ENCODE measurements at places on chromosomes 3 and 15.

DNA sequence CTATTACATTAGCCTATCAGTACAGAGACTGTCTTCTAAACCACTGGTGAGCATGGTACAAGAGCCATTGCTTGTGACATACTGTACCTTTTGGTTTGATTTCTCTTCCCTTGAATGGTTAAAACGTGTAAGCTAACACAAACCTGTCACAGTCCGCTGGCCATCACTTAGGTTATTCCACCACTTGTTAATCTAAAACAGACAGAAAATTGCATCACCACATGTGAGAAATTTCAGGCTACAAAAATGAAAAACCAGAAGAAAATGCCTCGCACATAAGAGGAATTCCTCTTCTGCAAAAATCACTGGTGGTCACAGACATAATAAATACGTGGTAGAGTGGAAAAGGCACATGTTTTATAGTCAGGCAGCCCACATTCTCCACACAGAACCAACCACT, 22.1 kb downstream of the PARL start:
- no peak for DNase-seq

DNA sequence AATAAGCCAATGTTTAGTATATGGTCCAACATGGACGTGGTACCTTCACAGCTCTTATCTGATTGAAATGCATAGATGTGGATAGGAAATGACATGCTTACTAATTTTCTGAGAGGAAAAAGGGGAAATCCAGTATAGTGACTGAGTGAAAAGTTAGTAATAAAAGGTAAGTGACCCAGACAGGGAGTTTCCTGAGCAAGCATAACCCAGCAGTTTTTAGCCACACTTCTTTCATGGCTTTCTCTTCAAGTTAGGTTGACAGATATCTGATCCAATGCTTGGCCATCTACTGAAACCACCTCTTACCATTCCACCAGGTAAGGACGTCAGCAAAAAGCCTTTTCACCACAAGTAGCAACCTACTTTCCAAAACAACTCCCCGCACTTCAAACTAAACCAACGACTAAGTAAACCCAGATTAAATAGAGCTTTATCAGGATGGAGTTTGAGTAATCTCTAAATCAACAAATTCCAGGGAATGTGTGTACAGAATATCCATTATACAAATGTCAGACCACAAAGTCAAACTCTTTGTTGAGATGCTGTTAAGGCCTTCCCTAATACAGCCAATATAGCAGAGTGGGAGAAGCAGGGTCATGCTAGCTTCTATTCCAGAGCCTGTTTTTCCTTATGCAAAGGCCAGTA, 329.7 kb downstream of the RORA start:
- no peak for DNase-seq

GRCh38 chr3:71348831-71349230, 234.7 kb downstream of the FOXP1 start:
- DNase-seq: no peak

DNA sequence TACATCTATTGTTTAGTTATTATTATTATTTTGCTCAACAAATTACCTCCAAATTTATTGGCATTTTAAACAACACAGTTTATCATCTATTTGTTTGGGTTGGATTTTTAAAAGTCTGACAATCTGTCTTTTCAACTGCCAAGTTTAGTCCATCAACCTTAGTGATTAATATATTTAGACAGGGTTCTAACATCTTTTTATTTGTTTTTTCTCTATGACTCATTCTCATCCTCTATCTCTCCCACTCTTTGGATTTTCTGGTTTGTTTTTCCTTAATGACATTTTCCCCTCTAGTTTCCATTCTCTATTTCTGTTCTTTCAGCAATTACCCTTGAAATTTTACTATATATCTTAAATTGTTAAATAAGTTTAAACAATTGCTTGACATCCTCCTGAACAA, 41.9 kb downstream of the EMC4 start:
- no peak for DNase-seq

GRCh38 chr3:43861635-43862034, 170.9 kb downstream of the ABHD5 start:
- DNase-seq: no peak

DNA sequence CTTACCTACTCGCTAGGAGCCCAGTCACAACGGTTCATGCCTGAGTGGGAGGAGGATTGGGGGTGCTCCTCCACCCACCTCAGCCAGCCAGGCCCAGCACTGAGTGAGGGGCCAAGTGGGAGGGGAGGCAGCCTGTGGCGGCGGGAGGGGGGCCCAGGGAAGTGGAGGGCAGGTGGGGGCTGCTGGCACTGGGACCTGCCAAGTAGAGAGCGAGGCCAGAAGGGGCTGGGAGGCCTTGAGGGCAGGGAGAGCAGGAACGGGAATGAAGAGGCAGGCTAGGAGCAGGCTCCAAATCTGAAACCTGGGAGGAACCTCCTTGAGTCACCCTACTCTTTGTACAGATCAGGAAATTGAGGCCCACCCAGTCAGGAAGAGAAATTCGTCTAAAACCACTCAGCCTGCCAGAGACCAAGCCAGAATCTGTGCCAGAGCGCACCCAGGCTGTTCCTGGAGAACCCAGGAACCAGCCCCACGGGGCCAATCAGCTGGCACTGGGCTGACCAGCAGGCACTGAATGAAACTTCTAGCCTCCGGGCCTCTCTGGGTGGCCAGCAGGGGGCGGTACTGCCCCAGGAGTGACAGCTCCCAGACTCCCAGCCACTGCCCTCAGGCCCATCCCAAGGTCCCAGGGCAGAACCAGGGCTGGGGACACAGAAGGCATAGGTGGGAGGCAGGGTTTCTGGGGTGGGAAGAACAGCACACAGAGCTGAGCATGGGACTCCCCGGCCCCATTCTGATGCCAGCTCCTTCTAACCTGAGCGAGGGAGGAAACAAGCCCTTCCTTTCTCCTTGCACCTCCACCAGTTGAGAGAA, 14.8 kb upstream of the CYP11A1 start:
- peak; percentile 83 for DNase-seq

GRCh38 chr3:62131620-62132019, 241.7 kb downstream of the FEZF2 start:
- DNase-seq: no peak

DNA sequence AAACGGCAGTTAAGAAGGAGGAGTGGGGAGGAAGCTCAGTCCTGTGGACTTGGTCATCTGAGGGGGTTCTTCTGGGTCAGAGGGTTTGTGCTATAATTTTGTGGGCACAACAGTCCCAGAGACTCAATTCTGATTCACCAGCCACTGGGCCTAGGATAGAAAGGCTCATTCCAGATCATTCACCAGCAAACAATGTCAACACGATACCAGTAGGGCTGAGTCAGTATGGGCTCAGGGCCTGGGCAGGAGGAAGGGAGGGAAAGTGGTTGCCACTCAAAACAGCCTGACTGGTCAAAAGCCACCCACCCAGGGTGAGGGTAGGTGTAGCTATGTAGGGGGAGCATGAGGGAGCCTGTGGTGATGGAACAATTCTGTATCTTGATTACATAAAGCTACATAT, 86.9 kb upstream of the MEX3B start:
- DNase-seq: no peak

DNA sequence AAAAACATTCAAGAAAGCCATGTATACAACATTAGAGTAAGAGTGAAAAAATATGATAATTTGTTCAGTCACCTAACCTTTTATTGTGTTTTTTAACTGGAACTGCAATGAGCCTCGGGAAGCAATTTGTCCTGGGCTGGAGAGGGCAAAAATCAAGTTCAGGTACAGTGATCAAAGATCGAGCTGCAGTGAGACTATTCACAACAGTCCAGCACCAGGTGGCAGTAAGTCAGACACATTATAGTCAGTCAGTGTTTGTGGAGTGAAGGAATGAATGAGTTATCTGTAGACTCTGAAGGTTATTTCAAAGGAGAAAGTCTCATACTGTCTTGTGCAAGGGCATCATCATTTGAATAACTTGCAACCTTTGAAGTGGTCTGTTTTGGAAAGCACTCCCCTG, 116.6 kb downstream of the CHDH start:
- DNase-seq: no peak

- no peak for DNase-seq
These were observed 331.3 kb upstream of the FRG2C start for GRCh38 chr3:75332794-75333193.

GRCh38 chr3:9875448-9875847, 4.6 kb downstream of the CIDEC start:
- no peak for DNase-seq

DNA sequence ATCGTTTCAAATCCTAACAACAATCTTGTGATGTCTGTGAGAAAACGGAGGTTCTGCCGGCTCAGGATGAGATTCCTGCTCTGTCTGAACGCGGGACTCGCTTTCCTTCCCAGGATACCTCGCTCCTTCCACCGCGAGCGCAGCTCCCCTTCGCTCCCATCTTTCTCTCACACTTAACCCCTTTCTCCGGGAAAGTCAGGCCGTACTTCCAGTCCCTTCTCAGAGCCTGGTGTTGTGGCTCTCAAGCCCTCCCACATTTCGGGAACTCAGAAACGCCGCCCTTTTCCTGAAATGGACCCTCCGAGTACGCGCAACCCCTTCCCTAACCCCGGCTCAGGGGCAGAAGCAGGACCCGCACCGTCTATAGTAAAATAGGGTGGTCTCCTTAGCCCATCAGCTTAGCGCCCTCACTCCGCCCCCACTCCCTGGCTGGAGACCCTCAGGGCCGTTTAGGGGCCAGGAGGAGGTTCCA, 378 bp upstream of the FEM1B start:
- no peak for DNase-seq

DNA sequence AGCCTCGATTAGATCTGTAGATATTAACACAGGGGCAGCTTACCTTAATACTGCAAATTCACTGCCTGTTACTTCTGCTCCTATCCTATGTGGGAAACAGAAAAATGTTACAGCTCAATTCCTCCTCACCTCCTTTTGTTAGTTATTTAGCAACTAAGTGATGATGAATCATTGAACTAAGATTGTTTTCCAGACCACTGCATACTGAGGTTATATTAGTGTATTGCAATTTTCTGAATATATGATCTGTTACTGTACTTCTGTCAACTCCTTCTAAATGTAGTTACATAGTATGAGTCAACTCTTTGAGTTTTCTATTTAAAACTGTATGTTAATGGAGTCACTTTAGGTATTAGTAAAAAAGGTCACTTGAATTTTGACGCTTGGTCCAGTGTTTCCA, 331.5 kb upstream of the SLCO3A1 start:
- no peak for DNase-seq

GRCh38 chr3:157175691-157176507, 16.0 kb upstream of the CCNL1 start:
- DNase-seq: no peak

DNA sequence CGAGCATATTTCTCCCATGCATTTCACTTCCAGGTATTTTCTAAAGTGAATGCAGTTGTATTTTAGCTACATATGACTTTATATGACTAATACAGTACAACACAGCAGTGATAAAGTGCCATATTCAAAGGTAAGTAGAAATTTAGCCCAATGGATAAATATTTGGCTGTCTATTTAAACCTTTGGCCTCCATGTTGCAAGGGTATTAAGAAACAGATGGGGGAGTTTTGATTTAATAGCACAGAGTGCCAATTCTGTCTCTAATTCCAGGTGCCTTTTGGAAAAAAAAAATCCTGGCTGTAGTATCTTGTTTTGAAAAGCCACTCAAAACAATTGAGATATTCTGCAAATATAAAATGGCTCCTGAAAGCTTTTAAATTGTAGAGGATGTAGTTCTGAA, 44.9 kb upstream of the SGO1 start:
- no peak for DNase-seq

GRCh38 chr3:55085231-55085630, 157.4 kb upstream of the LRTM1 start:
- DNase-seq: no peak

DNA sequence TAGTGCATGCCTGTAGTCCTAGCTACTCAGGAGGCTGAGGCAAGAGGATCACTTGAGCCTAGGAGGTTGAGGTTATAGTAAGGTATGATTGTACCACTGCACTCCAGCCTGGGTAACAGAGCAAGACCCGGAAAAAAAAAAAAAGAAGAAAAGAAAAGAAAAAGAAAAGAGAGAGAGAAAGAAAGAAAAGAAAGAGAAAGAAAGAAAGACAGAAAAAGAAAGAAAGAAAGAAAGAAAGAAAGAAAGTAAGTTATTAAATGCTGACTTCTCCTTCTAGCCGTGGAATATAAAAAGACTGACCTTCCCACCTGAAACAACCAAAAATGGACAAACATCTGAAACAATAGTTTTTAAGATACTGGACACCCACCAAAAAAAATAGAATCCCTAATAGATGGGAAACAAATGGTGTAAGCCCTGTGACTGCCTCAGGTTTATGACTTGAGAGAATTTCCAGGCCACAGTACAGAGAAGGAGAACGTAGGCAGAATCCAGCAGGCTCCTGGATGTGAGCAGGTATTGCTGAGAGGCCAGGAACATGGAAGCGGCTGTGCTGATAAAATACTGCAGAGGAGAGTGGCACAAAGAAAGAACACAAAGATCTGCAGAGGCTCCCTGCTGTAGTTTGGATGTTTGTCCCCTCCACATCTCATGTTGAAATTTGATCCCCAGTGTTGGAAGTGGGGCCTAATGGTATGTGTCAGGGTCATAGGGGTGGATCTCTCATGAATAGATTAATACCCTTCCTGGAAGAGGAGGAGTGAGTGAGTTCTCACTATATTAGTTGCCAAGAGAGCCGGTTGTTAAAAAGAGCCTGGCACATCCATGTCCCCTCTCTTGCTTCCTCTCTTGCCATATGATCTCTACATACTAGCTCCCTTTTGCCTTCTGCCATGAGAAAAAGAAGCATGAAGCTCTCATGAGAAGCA, 41.8 kb upstream of the PRSS50 start:
- no peak for DNase-seq

DNA sequence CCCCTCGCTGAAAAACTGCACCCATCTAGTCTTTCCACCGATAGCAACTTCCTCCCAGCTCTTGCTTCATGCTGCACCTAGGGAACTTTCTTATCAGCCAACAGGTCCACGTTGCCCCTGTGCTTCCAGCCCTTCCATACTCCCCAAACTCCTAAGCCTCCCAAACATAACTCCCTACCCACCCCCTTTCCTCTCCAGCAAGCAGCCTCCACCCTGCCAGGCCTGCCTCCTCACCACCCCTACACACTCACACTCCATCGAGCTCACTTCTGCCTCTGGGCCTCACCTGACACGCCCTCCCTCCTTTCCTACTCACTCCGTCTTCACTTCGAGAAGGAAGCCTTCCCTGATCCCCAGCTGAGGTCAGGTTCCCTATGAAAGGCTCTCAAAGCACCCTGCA, 8.1 kb downstream of the INSYN1 start:
- no peak for DNase-seq

DNA sequence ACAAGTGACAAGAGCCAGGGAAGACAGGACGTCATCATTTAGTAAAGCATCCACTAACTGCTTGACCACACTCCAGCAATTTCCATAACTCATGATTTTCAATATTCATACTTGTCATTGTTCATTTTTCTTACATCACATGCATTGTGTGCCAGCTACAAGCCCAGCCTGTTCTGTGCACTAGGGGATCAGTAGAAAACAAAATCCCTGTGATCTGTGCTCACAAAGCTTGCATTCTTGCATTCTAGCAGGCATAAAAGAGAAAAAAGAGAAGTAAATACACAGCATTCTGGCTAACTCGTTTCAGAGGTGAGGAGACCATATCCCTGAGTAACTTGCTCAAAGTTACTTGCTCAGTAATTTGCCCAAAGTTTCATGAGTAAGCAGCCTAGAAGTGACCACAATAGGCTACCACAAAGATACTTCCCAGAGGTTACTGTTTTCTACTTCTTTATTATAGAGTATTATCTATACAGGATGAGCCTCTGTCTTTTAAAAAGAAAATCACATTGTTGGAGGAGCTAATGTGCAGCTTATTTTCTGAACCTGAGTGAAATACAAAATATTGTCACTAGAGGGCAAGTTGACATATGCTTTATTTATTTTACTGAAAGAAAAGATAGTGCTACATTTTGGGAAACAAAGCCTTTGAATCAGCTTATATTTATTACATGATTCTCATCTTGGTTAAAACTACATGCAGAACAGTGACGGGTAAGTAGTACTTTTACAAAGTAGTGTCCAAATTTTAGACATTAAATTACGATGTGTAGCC, 701.4 kb upstream of the LMCD1 start:
- no peak for DNase-seq
